Activated CD4-positive, CD25-positive, alpha-beta regulatory T cell (primary cell): ENCODE measurements at places on chromosomes 4 and X.

DNA sequence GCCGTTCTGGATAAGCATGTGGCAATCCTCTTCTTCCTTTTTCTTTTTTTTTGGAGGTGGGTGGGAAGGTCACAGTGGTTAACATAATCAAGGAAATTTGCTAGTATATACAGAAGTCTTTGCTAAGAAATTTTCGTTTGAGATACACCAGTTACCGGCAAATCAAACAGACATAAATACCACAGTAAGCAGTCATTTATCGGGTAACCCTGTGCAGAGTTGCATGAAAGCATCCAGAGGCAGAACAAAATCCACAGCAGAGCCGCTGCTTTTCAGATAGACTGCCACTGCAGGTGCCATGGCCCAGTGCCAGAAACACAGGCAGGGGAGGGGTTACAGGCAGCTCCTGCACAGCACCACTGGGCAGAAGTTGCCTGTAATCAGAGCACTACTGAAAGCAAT, 179.1 kb upstream of the MAB21L2 start:
- DNase-seq: no peak

GRCh38 chrX:135112096-135112729, 8.1 kb downstream of the ETDB start:
- DNase-seq: no peak

GRCh38 chr4:53306729-53307128, 59.1 kb downstream of the SCFD2 start:
- no peak for DNase-seq

DNA sequence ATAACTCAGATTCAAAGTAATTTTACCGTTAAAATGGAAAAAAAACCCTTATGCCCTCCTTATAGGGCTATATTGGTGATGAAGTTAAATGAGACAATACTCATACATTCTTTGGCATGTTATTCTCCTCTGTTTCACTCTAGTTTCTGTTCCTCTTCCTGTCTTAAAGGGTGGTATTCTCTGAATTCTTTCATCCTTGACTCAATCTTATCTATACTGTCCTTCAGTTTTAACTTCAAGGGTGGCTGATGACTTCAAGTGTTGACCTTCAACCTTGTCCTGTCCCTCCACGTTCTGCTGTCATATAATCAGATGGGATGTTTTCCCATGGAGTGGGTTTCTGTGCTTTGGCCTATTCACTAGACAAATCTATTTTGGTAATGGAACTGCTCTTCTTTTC, 44.0 kb downstream of the ZNF518B start:
- no peak for DNase-seq

DNA sequence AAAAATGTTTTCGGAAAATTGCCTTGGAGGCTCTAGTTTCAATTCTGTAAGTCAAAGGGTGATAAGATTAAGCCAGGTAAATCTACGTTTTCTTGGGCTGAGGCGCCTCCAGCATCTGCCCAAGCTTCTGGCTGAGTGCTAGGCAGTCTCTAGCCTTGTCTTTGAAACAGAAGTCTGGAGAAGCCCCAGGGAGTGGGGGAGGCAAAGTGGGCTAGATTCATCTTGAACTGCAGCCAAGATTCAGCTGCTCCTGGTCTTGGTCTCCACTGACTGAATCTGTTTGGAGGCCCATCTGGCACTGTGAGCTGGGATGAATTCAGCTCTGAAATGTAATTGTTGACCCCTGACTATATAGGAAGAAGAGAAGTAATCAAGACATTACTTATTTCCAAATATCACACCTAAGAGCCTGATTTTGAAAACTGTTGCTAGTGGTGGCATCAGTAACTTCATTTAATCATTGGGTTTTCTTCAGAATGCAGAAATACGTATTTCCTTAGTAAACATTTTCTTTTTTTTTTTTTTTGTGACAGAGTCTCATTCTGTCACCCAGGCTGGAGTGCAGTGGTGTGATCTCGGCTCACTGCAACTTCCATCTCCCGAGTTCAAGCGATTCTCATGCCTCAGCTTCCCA, 187.3 kb upstream of the LEF1 start:
- no peak for DNase-seq

- no peak for DNase-seq
Measured at GRCh38 chrX:317424-318067, 1.1 kb downstream of the GTPBP6 start.

DNA sequence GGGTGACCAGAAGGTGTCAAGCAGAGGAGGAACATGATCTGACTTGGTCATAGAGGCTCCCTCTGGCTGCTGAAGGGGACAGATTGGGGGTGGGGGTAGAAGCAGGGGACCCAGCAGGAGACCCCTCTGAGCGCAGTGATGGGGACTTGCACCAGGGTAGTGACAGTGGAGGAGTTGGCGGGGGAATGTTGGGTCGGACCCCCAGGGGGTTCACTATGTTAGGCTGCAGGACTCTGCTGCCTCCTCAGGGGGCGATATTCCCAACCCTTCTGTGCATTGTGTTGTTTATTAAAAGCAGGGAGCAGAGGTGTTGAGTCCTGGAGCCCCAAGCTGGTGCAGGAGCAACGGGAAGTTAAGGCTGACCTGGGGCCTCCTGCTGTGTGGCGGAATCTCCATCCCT, 8.8 kb downstream of the WDR13 start:
- DNase-seq: no peak

GRCh38 chr4:123229286-123229685, 167.3 kb upstream of the SPRY1 start:
- no peak for DNase-seq

DNA sequence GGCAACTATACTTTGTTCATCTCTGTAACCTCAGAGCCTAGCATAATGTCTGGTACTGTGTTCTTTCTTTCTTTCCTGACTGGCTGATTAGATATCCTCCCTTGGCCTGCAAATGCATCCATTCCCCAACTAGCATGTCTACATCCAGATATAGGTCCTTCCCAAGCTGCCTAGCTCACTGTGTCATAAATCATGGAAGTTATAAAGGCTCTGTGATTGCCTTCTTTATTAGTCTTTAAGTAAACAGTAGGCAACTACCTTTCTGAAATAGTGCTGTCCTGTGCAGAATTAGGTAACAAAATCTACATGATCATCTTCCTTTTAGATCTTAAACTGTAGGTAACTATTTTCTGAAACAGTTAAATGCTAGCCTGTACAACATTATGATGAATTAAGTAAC, 224.5 kb downstream of the DLG3 start:
- DNase-seq: no peak

- no peak for DNase-seq
Measured at GRCh38 chr4:145545031-145545430, 63.4 kb downstream of the SMAD1 start.

GRCh38 chr4:110088670-110089069, 109.7 kb downstream of the ELOVL6 start:
- DNase-seq: no peak

DNA sequence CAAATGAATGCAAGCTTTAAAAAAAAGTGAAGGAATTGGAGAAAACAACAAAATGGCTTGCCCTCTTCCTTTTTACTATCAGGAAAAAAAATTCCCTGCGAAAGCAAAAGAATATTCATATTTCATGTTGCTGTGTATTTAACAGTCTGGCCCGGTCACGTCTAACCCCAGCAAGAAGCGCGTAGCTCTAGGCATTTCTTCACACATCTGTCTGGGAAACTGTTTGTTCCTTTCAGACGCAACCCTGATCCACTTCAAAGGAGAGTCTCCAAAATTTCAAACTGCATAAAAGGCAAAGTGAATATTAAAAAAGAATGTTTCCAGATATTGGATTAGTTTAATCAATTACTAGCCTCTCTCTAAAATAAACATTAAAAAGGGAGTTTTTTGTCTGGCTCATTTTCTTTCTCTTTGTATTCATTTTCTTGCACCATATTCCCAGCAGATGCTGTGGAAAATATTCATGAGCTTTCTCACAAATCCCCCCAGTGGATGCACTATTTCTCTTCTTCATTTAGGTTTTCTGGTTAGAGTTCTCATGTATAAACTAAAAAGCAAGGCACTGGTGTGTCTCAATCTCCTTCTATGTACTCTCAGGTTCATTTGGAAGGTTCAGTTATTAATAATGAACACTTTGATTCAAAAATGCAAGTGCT, 145.3 kb downstream of the MID1 start:
- no peak for DNase-seq

DNA sequence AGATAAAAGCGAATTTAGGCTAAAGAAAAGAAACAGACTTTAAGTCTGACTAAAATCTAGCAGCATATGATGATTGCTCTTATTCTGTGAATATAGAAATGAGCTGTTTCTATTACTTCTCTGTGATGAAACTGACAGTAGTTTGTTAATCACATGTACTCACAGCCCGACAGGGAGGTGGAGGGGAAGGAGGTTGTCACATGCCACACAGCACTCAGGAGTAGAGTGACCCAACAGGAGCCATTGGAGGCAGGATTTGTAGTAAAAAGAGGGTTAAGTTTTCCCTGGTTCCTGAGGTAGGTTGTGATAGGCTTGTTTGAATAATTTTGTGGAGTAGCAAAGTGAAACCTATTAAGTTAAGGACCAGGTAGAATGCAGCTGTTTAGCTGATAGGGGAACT, 495.9 kb downstream of the CENPC start:
- no peak for DNase-seq

DNA sequence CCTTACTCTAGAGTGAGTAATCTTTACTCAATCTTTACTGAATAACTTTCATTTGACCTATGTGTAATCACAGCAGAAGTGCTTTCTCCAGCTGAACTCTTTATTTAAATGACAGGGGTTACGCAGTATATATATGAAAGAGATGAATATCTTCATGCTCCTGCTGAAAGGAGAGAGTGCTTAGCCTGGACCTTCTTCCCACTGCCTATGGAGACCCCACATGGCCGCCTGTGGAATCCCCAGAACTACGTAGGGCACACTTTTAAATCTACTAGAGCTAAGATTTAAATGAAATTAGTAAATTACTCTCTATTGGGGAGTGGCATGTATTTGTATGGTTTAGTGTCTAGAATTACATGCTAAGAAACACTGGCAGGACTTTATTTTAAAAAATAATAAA, 391.2 kb downstream of the ANKRD50 start:
- DNase-seq: no peak

GRCh38 chr4:69656653-69657158, 3.7 kb upstream of the UGT2A1 start:
- DNase-seq: no peak

DNA sequence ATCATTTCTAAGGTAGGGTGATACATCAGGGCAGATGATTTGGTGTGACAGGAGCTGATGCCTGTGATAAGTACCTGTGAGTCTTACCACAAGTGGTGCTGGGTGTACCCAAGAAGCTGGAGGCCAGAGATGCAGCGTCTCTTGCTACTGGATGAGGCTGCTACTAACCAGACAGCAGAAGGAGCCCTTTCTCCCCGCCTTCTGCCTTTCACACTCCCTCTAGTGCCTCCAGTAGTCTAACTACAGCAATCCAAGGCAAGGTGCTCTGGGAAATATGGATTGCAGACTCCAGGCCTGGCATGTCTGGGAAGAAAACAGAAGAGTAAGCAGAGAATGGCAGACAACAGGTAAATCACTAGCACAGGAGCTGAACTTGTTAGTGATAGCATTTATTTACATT, 470.8 kb downstream of the NKX6-1 start:
- no peak for DNase-seq

GRCh38 chrX:130716781-130717413, 186.1 kb downstream of the ENOX2 start:
- no peak for DNase-seq

- no peak for DNase-seq
Measured at GRCh38 chr4:74675673-74676279, 118.5 kb downstream of the BTC start.

- DNase-seq: no peak
Measured at GRCh38 chrX:93580634-93581033, 92.7 kb downstream of the NAP1L3 start.

DNA sequence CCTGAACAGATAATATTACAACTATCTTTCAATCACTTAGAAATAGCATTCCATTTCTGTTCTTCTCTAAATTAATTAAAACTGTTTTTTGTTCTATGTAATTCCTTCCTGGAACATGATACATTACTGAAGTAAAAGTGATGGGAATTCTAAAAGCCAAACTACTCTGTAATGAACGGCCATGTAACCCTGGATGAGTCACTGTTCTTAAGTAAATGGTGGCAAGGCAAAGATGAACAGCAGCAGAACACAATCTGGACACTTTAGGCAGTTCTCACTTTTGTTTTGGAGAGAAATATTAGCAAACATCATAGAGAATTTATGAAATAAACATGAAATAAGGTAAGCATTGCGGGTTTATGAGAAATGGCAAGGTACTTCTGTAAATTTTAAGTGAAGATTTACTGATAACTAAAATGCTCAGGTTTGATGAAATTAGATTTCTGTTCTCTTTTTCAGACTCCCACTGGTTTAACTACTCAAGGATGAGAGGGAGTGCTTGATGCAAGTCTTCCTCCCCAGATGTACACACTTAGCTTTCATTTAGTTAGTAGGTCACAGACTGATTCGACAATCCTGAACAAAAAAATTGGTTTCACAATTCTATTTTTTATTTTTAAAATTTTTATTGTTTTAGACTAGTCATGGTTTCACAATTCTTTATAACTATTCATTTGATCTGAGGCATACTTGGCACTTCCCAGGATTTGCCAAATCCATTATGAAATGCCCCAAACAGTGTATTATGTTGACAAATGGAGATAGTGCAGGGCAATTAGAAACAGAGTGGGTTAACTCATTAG, 964 bp upstream of the GPR82 start:
- no peak for DNase-seq

DNA sequence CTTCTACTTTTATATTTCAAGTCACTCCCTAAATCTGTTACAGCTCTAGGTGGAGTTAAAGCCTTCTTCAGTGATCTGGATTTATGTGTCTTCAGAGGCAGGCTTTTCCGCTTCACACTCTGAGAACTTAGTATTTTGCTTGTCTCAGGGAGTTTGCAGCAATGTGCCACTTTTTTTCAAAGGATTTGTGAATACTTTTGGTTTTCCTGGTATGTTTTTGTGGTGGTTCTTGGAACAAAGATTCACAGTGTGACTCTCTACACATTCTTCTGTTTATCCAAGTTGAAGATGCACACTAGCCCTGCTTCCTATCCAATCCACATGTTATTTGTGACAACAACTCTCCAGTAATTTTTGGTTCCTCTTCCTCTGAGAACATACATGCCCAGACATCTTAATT, 1253.7 kb downstream of the TECRL start:
- DNase-seq: no peak

DNA sequence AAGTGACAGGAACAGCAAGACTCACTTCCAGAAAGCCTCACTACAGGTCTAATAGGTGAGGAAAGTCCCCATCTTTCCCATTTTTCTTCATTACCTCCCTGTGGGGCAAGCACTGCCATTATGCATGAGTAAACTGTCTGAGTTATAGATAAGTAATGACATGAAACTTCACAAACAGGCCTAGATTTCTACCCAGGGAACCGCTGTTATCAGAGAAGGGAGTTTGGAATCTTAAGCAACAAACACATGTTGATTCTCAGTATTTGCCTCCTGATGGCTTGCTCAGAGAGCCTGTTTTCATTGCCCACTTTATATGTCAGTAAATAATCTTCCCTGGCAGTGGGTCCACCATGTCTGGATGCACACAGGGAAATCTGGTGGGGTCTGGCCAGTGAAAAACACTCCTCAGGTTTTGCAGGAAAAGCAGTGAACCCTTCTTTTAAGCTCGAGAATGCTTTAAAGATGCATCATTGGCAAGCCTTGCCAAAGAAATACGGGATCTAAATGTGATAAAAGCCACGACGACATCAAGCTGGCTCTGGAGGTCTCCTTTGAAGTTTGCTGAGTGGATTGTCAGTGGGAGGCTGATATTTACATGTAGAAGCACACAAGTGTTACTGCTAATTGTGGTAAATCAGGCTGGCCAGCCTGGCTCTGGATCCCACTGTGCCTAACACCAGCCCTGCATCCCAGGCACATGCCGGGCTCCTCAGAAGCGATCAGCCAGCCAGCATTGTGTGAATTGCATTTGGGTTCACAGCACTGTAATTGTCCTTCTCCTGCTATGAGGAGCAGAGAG, 25.2 kb downstream of the PDGFRA start:
- DNase-seq: no peak

GRCh38 chr4:8697826-8698225, 105.3 kb downstream of the CPZ start:
- DNase-seq: no peak
